Cerebellar cortex (tissue), 1 donor: ENCODE measurements at places on chromosomes 12 and 14.
A peak's percentile ranks its signal among the peaks of the same experiment; 100 is the strongest.

DNA sequence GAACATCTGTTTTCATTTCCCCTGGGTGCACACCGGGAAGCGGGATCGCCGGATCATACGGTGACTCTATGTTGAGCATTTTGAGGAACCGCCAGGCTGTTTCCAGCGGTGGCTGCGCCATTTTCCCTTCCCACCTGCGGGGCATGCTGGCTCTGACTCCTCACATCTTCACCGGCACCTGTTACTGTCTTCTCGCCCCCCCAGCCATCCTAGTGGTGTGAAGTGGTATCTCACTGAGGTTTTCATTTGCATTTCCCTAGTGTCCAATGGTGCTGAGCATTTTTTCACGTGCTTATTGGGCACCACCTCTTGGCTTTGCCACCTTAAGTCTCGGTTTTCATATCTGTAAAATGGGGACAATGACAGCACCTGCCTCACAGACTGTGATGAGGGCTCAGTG lies 44.1 kb upstream of the EML1 start:
- DNase-seq, result no peak

GRCh38 chr14:22978981-22979671 lies 3.2 kb downstream of the AJUBA start:
- no peak for DNase-seq

DNA sequence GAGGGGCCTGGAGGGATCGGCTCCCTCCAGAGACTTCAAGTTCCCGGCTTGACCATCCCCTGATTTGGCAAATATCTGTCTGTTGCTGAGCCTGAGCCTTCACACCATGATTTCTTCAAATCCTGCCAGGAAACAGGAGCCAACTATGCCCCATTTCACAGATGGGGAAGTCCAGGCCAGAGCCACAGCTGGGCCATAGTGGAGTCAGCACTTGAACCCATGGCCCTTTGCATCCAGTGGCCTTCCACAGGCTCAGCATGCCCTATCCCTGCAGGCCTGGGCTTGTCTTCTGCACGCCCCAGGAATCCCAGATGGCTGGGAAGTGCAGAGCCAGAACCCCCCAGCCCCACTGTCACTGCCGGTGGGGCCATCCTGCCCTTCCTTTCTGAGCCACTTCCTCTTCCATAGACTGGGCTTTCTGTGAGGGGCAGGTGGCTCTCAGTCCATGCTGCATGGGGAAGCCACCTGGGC lies 44.9 kb downstream of the CYP46A1 start:
- DNase-seq, result no peak

DNA sequence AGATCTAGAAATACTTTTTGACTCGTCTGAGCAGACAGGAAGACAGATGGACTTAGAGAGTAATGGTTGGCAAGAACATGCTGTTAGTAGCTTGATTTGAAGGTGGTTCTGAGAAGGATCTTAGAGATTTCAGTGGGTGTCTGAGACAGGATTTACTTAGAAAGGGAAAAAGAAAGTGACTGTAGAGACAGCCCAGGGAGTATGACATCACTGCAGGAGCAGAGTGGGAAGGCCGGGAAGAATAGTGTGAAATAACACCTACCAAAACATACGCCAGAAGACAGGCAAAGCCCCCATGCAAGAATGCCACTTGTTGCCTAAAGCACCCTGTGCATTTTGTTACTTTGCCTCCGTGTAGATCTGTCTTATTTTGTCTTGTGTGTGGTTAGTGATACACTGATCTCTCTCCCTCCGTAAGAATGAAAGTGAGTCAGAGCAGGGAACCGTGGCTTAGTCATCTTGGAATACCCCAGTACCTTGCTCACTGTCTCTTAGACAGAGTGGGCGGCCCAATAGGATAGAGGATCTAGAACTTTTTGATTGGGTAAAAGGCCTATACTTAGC lies 161.3 kb upstream of the IFNG-AS1 start:
- DNase-seq, result no peak

DNA sequence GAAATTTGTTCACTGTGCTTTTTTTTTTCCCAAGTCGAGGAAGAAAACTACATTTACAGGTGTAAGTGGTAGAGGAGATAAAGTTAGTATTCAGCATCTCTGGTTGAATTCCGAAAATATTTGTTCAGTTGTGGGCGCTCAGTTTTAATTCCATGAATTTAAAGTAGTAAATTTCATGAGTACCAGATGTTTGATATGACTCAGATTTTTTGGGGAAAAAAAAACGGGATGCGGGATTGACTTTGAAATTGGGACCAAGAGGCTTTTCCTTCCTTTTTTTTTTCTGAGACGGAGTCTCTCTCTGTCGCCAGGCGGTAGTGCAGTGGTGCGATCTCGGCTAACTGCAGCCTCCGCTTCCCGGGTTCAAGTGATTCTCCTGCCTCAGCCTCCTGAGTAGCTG lies 1.6 kb downstream of the TULP3 start:
- DNase-seq, result no peak

DNA sequence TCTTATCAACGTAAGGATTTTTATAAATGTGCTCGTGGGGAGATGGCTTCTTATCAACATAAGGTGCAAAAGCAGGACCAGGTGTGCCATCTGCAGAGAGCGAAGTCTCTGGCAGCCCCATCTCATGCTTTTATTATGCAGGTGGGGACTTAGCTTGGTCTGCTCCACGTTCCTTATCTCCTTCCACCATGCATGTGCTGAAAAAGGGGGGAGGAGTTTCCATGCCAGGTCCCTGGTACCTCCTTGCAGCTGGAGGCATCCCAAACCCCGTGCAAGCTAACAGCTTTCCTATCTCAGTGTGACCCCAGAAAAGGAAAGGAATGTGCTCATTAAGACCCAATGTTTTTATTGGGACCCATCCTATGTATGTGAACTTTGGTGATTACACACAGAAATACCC lies 608.5 kb downstream of the TMEM121 start:
- no peak for DNase-seq

- DNase-seq, result peak; percentile 39
Measured at GRCh38 chr12:10214136-10214894, 1.6 kb downstream of the GABARAPL1 start.

GRCh38 chr12:90937651-90938050 lies 17.3 kb downstream of the CCER1 start:
- no peak for DNase-seq

GRCh38 chr12:109727746-109728726 lies 14.4 kb downstream of the FAM222A start:
- DNase-seq, result no peak

- DNase-seq, result no peak
Measured at GRCh38 chr12:131782061-131782460, 46.1 kb upstream of the MMP17 start.
